Femur (tissue), 1 donor: ENCODE measurements at places on chromosomes 12 and 14.

- no peak for DNase-seq
Observed at GRCh38 chr12:95700316-95700785, 90.2 kb downstream of the NTN4 start.

GRCh38 chr12:57389033-57389432 lies 41.8 kb downstream of the R3HDM2 start:
- no peak for DNase-seq

DNA sequence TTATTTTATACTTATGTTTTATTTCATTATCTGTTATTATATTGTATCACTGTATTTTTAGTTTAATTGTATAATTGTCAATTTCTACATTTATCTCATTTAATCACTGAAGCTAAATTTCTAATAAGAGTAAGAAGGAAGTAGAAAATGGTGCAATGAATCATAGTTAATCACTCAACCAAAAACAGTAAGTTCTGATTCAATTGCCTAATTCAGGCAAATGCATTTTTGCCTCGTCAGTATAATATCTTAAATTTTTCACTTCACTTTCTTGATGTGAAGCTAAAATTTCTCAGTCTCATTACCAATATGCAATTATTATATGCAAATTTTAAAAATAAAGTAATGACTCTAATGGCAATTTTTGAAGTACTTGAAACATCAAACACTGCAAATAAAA lies 340.5 kb upstream of the USP15 start:
- DNase-seq: no peak

DNA sequence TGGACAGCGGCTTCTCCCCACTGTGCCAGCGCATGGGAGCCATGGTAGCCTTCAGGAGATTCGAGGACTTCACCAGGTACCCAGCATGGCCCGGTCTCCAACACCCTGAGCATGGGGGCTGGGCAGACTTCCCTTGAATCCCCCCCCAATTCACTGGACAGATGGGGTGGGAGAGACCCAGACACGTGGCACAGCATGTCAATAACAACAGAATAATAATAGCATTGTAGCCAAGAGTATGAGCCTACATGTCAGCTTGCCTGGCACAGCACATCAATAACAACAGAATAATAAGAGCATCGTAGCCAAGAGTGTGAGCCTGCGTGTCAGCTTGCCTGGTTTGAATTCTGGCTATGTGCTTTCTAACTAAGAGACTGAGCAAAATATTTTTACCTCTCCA lies 76.4 kb downstream of the FOXN4 start:
- no peak for DNase-seq

DNA sequence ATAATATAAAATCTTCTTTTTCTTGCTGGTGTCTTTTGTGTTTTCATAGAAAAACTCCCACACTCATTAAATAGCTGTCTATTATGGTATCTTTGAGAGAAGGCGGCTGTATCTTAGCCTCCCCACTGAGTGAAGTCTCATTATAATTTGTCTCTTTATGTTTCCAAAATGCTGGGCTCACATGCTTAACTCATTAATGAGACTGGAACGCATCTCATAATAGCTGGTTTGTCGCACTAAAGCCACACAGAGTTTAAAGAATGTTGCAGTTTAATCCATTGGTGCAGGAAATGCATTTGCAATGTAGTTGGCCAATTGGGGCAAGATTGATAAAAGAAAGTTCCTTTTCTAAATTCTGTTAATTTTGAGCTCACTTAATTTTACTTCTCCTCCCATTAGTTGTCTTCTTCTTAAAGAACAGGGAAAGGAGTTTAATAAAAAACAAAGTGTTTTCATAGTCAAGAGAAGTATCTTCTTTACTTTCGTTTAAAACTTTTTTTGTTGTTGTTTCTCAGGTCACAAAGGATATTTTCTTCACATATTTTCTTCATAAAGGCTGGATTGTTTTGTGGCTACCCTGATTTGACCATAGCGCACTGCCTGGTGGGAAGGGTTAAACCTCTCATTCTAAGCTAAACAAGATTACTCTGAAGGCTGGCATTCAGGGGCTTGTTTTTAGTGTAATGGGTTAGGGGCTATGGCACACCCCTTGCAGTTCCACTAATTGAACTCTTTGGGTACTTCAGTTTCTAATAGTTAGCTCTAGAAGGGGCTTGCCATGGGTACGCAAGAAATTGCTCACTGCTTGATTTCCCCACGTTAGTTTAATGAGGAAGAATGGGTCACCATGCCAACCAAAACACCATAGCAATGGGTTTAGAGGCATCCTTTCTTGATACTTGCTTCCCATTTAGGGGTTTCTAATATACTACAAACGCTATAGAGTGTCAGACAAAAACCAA lies 197.0 kb downstream of the TMTC2 start:
- no peak for DNase-seq

DNA sequence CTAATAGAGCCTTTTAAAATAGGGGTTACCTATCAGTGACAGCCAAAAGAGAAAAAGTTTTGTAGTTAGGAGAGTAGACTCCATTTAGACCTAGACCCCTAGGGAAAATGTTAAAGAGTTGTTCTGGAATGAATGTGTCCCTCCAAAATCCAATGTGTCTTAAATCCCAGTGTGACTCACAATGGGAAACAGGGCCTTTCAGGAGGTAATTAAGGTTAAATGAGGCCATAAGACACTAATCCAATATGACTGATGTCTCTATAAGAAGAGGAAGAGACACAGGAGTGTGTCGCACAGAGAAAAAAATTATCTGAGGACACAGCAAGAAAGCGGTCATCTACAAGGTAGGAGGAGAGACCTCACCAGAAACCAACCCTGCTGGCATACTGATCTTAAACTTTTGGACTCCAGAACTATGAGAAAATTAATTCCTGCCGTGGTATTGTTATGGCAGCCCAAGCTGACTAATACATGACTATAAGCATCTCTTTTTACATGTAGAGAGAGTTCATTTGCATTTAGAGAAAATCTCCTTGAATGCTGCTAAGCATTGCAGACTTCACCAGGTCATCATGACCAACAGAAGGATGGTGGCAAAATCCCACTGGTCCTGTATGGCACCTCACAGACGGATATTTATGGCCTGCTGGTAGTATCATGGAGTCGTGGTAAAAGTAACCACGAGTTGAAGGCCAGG lies 259.6 kb upstream of the TMTC1 start:
- no peak for DNase-seq

DNA sequence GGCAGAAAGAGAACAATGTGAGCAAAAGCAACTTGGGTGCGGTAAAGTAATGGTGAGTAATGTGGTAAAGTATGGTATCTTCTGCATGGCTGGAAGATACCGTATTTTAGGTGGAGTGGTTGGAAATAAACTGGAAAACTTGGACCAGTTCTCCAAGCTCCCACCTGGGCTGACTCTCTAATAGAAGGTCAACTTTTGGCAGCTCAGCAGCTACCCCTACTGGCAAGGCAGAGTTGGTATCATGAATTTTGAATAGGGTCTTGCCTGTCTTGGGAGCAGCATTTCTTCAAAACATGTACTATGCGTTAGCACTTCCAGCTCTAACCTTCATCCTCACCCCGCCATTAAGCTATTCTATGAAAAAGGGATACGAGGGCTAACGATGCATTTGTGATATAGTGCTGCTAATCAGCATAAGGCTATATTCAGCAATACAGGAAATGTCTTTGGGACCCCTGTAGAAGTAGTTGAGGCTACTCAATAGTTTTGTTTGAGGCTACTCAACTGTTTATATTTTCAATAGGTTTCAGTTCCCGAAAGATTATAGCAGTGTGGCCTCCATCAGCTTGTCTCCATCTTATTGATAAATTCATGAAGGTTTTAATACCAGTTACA lies 276.3 kb upstream of the FAR2 start:
- peak; percentile 44 for DNase-seq

DNA sequence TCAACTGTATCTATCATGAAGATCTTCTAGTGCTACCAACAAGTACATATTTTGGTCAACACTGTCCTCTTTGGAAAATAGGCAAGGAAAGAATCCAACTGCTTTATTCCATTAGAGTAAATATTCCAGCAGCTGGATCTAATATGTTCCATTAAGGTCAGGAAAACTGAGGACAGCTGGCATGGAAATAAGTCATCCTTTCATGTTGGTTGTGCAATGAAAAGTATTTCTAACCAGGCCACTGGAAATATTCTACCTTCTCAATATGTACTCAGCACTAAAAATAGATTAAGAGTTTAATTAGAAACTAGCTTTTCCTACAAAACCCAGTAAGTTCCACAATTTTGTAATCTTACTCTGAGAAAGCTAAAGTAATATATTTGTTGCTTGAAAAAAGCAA lies 19.6 kb downstream of the HIGD1C start:
- DNase-seq: no peak

DNA sequence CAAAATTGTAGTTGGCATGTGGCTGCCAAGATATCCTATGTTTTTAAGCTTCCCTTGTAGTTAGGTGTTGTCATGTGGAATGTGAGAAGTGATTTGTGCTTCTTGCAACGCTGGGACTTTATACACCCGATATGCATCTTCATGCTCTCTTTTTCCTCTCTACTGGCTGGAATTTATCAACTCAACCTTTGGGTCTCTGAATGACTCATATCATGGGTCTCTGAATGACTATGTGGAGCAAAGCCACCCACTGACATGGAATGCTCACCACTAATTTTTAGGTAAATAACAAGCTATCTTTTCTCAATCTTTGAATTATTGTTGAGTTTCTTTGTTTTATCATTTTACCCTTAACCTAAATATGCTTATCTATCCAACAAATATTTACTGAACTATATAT lies 144.6 kb downstream of the ATP23 start:
- no peak for DNase-seq

DNA sequence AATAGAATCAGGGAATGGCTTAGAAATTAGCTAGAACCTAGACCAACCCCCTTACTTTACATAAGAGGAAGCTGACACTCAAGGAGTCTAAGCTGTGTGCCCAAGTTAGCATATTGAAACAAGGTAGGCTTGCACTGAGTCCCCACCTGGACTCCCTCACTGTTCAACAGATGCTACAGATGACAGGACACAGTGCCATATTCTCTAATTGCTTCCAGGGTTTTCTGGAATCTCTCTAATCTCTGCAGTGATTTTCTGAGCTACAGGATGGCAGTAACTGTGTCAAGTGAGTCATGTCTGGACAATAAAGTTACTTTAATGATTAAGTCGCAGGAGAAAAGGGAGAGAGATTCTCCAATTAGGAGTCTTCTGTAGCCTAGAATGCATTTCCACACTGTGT lies 35.8 kb downstream of the AKAP6 start:
- DNase-seq: no peak

DNA sequence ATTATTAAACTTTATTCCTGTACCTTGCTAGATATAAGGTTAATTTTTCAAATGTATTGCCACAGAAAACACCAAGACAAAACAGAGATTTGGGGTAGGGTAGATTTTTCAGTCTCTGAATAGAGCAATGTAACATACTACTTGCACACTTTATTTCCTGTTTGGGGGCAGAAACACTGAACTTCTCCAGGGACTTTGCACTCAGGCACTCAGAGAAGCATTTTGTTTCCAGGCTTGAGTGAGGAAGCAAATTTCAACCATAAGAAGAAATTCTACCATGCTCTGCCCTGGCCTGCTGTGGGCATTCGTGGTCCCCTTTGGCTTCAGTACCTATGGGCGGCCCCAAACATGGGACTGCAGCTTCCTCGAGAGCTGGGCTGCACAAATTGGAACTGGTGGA lies 399.1 kb downstream of the DAD1 start:
- DNase-seq: no peak

DNA sequence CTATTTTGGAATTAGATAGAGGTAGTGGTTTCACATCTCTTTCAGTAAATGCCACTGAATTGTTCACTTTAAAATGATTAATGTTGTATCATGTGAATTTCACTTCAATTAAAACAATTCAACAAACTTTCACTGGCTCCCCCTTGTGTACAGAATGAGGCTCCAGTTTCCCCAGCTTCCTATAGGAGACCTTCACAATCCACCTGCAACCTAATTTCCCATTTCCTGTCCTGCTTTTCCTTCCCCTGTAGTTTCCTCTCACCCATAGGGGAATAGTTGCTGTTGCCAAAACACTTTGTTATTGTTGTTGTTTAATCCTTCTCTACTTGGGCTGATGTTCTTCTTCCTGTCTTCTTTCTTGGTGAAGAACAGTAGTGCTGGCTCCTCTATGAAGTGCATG lies 59.8 kb downstream of the NPAS3 start:
- no peak for DNase-seq

GRCh38 chr14:91867316-91867988 lies at the start of gene TC2N:
TC2N (minus strand) TSS chr14:91867536; CDS start chr14:91813769, 53,767 bp downstream.
- no peak for DNase-seq

DNA sequence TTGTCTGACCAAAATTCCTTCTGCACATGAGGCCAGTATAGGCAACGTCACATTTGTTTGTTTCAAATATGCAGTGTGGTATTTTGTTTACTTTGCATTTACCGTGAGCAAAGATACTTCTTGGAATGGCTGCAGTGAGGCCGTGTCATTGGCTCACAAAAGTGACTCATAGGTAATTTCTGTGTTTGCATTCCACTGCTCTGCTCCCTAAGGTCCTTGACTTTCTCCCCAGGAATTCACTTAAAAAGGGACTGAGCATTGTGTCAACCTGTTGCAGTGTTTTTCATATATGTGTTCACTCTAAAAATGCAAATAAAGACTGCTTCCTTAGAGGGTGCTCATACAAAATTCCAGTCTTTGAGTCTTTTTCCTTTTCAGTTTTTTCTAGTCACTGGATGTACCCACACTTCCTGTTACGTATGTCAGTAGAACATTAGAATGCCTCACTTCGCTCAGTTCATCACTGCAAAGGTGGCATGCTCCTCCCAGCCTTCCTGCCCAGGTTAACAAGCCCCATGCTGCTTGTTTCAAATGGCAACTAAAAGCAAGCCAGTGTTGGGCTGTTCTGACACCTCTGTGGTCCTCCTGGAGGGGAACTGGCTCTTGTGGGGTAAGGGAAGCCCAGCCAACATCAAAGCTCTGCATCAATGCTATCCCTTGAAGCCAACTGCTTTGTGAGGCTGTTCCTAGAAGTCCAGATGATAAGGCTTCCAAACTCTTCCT lies 9.1 kb downstream of the C12orf76 start:
- no peak for DNase-seq

- DNase-seq: no peak
Observed at GRCh38 chr14:23660290-23661226, 24.4 kb downstream of the DHRS2 start.

- DNase-seq: no peak
Observed at GRCh38 chr14:34229140-34229539, 232.9 kb downstream of the SPTSSA start.

DNA sequence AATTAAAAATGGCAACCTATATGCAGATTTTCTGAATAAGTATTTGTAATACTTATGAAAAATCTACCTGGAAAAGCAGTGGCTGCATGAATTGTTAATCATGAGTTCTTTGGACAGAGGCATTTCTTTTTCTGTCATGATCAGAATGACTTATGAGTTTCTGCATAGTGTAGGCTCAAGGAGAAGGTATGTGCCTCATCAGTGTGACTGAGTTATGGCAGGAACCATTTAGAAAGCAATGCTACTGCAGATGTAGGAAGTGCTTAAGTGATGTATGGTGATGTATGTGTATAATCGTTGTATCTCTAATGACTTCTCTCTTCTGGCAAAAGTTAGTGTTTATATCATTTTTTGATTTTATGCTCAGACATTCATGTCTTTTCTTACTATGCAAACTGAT lies 816.4 kb upstream of the FBXO33 start:
- no peak for DNase-seq
